Nasal cavity respiratory epithelium epithelial cell of viscerocranial mucosa (primary cell): ENCODE measurements at places on chromosomes 12 and 14. TPM values are rescaled to one million over a fixed set of nuclear protein-coding genes. Genes with fewer than 3 reads are reported as not detected.

The SLC6A13 gene
- total RNA-seq, result under 0.01 and 0.64 TPM in 2 replicates

The AGAP2 gene
- total RNA-seq, result under 0.01 and 0.07 TPM in 2 replicates

The TBC1D30 gene
- 1.9 and 3.1 TPM in 2 replicates for total RNA-seq

The CLEC2A gene
- total RNA-seq, result not detected in 2 replicates
